Stimulated activated CD4-positive, alpha-beta T cell treated with anti-CD3 and anti-CD28 coated beads, Interleukin-1b, Interleukin-23, amount 100 ng/mL, for 1 hour (primary cell): ENCODE measurements at places on chromosomes 3 and 15.

- DNase-seq, result no peak
Measured at GRCh38 chr3:139303216-139303615, 40.6 kb upstream of the MRPS22 start.

GRCh38 chr3:141246958-141247301 is 15.3 kb downstream of the PXYLP1 start:
- DNase-seq, result no peak

GRCh38 chr15:98668566-98669308 is 20.4 kb downstream of the IGF1R start:
- DNase-seq, result no peak

- DNase-seq, result no peak
Measured at GRCh38 chr15:31206386-31207181, 105.1 kb upstream of the TRPM1 start.

GRCh38 chr3:105957722-105958121 is 88.9 kb upstream of the CBLB start:
- no peak for DNase-seq

DNA sequence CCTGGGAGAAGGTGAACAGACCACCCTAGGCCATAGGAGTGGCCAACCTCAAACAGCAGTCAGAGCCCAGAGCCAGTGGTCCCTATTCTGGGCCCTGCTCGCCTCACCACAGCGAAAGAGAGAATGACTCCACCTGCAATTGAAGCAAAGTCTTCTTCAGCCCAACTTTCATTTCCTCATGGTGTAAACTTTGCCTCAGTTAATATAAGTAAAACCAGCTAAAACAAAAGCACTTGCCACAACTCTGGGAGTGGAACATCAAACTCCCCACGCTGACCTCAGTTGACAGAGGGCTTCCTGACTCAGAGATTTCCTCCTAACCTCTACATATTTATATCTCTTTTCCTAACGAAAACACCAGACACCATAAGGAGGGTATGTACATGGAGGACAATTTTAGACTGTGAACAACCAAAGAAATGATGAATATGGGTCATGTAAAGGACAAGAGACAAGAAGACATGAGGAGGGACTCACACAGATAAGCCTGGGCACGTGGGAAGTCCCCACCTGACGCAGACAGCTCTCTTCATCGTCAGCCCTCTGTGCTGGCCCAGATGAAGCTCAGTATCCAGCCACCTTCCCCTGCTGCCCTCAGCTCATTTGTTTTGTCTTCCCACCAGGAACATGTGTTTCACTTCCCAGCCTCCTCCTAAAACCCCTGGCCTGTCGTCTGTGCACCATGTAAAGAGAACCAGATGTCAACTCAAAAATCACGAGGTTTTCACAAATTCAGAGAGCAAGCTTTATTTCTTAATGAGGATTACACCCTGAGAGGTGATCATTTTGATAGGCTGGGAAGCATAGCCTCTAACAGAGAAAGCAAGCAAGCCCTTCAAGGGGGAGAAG is 140.9 kb downstream of the KCNMB2 start:
- no peak for DNase-seq

DNA sequence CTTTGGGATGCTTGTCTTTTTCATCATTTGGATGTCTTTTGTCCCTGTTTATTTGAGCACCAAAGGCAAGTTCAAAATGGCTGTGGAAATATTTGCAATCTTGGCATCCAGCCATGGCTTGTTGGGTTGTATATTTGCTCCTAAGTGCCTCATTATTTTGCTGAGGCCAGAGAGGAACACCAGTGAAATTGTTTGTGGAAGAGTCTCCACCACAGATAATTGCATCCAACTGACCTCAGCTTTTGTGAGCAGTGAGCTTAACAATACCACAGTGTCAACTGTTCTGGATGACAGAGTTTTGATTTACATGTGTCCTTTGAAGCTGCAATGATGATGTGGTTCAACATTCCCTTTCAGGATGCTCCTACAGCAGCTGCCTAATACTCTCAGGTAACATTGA is 83.0 kb upstream of the KCNAB1 start:
- DNase-seq, result no peak

- DNase-seq, result no peak
Measured at GRCh38 chr3:172625404-172625803, 85.5 kb downstream of the NCEH1 start.

DNA sequence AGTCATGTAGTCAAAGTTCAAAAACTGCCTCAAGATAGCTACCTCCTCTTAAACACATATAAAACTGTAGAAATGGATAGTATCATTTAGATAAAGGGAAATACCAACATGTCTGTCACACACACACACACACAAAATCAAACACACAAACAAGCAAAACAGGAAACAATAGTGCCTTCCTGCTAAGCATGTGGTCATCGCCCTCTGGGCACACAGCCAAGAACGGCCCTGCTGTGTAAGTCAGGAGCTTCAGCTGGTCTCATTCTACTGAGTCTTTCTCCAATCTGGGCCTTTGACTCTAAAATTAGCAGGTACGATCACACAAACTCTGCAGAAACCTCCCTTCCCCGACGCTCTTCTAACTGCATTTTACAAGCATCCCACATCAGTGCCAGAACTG is 272.2 kb upstream of the CHRNA7 start:
- no peak for DNase-seq

DNA sequence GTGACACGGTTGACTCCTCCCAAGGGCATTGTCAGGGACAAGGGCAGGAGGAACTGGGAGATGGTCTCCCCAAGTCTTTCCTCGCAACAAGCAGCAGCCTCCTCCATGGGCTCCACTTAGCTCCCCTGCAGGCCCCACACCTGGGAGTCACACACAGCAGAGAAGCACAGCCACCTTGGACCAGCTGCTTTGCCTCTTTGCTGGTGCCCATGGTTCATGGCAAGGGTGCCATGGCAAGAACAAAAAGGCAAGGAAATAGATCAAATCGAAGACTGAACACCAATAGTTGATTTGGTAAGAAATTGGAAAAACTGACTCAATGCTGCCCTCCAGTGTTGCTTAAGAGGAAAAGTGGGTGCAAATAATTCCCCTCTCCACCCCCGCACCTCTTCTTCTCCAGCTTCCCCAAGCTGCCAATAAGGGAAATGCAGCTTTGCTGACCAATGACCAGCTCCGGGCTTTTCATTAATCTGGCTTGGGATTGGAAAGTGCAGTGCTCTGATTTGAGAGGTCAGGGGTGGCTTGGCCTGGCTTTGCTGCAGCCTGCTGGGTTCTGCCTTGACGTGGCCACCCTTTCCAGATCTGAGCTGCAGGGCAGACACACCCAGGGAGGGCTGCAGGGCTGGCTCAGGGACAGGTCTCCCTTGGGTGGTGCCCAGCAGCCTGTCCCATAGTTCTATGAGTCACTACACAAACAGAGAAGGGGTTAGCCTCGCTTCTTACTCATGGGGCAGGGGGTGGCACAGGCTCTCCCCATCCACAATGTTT is 162.0 kb downstream of the KLF13 start:
- no peak for DNase-seq

- no peak for DNase-seq
Measured at GRCh38 chr3:77885381-77885780, 845.5 kb downstream of the ROBO2 start.

DNA sequence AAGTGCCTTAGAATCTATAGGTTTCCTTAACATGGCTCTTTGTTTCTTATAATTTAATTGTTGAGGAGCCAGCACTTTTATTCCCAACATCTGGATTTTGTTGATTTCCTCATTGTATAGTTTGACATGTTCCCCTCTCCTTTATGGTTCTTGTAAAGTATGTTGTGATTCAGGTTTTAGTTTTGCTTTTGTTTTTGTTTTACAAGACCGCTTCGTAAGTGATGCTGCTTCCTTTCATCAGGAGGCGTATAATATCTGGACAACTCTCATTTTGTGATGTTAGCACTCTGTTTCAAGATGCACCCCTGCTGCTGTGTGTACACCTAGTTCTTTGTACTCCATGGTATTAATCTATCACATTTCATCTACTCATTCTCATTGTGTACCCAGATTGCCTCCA is 48.7 kb downstream of the SLC49A4 start:
- no peak for DNase-seq

DNA sequence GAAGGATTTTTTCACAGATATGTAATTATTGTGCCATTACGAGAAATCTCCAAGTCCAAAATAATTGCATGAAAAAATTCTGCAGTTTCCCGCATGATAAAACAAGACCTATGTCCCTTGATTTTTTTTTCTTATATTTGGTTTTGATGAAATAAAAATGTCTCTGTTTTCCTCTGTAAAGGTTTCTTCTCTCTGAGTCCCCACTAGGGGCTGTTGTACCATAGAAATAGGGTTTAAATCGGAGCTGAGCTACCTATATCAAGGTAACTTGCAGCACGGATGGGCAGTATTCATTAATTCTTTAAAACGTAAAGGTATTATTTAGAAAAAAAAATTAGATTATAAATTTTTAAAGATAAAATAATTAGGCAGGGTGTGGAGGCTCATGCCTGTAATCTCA is 66.6 kb upstream of the IGF1R start:
- DNase-seq, result no peak

- DNase-seq, result no peak
Measured at GRCh38 chr3:39189959-39190269, 2.5 kb downstream of the XIRP1 start.

DNA sequence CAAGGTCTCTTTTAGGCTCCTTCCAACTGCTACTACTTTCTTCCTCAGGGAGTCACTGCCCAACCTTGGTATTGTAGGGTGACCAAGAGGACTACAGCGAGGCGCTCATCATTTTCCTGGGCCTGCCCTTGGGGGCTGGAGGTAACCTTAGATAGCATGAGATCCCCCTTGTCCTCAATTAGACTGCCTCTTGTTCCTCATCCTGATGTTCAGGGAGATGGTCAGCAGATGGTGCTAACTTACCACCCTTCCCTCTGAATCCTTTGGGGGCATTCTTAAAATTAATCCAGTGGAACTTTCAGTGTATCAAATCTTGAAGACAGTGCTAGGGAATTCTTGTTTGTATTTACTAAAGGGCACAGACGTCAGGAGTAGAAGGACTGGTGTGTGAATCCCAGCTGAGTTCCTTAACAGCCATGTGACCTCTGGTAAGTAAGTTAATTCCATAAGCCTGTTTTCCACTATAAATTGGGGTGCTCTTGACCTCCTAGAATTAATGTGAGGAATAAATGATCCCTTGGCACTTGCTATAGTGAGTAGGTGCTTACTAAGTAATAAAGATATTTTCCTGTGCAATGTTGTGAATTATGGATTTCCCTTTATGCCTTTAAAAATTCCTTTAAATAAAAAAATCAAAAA is 4.1 kb upstream of the CLPX start:
- DNase-seq, result no peak

DNA sequence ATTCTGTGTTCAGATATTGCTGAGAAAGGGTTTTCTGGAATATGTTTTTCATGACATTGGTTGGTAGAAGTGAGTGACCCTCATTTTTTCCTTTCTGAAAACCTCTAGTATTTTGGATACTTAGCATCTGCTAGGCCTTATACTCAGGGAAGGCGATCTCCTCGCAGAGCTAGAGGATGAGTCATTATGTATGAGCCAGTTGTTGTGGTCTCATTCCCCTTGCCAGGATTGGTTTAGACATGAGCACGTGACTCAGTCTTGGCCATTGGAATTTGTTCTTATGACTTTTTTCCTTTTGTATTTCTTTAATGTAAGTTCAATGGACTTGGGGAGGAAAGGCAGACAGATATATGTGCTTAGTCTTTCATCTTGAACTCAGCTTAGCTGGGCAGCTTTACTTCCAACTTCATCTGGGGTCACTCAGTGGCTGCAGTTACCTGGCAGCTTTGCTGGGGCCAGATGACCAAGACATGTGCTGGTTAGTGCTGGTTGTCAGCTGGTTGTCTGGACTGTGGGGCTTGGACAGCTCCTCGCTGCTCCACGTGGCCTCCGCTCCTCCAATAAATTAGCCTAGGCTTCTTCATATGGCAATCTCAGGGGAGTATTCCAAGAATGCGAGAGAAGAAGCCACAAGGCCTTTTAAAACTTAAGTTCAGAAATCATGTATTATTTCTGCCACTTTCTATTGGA is 207.5 kb downstream of the IL20RB start:
- DNase-seq, result no peak

DNA sequence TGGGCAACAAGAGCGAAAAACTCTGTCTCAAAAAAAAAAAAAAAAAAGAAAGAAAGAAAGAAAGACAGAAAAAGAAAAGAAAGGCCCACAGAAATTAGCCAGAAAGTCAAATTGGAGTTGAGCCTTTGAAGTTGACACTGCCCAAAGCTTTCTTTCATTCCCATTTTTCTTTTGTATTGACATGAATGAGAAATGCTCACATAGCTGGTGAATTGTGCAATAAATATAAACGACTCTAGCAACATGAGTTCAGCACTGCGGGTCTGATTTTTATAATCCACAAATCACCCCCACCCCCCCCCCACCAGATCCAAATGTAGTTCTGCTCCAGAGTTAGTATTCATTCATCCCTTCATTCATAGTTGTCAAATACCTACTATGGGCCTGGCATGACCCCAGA is 37.4 kb downstream of the SLC6A1 start:
- DNase-seq, result no peak

- no peak for DNase-seq
Measured at GRCh38 chr15:62324382-62324781, 159.3 kb upstream of the C2CD4B start.
